HFFc6 (cell line): ENCODE measurements at places on chromosomes 5 and 9. TPM values are rescaled to one million over a fixed set of nuclear protein-coding genes. Genes with fewer than 3 reads are reported as not detected.

DNA sequence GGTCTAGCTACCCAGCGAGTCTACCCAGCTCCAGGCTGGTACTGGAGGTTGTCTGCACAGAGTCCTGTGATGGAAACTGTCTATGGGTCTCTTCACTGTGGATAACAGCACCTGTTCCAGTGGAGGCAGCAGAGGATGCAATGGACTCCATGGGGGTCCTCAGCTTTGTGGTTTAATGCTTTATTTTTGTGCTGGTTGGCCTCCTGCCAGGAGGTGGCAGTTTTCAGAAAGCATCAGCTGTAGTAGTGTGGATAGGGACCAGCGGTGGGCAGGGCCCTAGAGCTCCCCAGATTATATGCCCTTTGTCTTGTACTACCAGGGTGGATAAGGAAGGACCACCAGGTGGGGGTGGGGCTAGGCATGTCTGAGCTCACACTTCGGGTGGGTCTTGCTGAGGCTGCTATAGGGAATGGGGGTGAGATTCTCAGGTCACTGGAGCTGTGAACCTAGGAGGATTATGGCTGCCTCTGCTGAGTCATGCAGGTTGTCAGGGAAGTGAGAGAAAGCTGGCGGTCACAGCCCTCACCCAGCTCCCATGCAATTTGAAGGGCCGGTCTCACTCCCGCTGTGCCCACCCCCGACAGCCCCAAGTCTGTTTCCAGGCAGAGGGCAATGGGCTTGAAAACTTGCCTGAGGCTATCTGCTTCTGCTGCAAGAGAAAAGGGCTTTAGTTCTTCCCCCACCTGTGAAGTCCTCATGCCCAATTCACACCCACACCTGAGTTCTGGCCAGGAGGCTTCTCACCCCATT is 397.1 kb downstream of the TLE1 start:
- no peak for DNase-seq

DNA sequence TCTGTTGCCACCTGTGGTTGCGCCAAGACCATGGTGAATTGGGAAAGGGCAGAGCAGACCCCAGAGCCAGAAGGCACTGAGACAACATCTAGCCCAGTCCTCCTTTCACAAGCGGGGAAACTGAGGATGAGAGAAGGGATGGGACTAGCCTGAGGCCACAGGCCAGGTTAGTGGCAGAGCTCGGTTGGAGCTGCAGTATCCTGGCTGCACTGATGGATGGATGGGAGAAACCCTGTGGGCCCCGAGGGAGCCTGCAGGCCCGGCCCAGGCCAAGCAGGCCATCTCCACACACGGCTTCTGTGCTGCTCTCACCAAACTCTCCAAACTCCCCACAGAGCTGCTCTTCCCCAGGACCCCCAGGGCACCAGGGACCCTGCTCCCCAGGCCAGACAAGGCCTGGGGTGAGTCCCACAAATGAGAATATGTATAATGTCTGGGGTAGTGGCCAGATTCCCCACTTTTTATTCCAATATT is 60.2 kb downstream of the TSTD2 start:
- no peak for DNase-seq

GRCh38 chr9:70407081-70407503 is 7.4 kb downstream of the KLF9 start:
- peak; percentile 72 for DNase-seq

DNA sequence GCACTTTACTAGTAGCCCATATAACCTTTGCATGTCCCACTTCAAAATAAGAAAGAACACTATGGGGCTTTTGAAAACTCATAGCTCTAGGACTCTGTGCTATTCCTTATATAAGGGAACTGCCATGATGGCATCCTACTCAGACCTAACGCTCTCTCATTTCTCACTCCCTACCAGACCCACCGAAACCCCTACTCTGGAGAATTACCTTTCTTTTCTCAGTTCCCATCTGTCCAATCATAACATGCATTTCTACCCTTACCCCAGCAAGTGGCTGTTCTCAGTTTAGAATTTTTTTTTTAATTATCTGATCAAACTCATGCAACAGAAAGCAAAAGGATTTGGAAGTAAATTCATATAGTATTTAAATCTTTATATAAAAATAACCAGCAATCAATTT is 27.3 kb downstream of the CARNMT1 start:
- DNase-seq = no peak

DNA sequence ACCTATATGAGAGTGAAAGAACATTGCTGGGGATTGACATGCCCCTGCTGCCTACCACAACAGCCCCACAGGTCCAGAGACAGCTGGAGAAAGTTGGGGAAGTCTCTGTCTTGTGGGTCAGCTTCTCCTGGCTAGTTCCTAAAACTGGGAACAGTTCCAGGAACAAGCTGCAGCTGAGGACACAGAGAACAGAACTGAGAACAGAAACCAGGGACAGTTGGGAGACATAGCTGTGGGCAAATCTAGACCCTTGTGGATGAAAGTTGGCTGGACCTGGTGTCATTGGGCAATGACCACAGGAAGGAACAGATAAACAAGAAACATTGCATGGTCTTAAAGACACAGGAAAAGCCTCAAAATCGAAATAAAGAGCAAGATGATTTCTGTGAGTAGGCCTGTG is 58.3 kb upstream of the MOCS2 start:
- DNase-seq = no peak

The PCDHGB6 gene
- 0.80 and 1.1 TPM in 2 replicates for total RNA-seq

DNA sequence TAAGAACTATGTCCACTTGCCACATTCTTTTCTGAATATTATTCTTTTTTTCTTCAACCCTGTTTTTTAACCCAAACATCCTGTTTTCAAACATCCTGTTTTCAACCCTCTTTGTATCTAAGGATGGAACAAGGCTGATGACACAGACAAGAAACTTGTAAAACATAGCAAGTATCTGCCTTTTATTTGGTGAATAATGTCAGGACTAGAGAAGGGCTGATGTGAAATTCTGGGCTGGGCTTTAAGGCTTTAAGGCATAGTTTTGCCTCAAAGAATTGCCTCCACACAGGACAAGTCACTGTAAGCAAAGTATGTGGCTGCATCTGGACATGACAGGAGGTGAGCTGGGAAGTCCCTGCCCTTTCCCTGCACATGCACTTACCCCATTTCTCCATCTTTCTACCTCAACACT is 42.5 kb upstream of the RIC1 start:
- DNase-seq = peak; percentile 86
